Cerebellar cortex (tissue), 1 donor: ENCODE measurements at places on chromosomes 16 and 17.
A peak's percentile ranks its signal among the peaks of the same experiment; 100 is the strongest.

DNA sequence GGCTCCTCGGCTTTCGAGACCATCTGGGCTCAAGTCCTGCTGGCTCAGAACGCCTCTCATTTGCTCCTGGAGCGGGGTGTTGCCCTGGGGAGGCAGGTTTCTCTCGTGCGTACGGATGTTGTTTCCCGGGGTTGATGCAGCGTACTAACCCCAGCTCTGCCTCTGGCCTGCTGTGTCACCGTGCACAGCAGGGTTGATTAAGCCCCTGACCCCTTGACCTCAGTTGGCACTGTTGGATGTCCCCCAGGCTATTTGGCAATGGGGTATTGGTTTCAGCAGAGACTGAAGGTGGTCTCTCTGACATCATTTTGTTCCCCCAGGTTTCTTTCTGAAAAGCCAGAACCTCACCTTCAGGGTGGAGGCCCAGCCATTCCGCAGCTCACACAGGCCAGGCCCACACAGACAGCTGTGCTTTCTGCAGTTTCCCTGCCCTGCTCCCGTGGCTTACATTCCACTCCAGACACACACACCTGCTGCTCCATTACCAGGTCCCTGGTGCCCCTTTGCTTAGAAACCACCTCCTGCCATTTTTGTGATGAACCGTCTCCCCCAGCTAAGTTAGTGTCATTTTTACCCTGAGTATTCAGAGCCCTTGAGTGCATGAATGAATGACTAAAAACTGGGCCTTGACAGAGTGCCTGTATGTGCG lies 233.5 kb downstream of the CCDC182 start:
- DNase-seq: no peak

DNA sequence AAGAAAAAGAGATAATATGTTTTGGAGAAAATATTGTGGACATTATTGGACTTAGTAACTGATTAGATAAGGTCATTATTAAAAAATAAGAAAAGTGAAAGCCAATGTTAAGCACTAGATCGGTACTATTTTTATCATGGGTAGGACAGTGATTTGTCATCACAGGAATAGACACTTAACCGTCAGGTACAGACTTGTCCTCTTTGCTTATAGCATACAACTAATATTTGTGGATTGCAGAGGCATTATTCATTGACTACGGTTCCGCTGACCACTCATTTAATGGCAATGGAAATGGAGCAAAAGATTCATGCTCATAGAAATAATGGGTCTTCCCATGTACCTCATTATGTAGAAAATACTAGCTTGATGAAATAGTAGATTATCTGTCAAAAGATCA lies 596.3 kb upstream of the CA10 start:
- no peak for DNase-seq

DNA sequence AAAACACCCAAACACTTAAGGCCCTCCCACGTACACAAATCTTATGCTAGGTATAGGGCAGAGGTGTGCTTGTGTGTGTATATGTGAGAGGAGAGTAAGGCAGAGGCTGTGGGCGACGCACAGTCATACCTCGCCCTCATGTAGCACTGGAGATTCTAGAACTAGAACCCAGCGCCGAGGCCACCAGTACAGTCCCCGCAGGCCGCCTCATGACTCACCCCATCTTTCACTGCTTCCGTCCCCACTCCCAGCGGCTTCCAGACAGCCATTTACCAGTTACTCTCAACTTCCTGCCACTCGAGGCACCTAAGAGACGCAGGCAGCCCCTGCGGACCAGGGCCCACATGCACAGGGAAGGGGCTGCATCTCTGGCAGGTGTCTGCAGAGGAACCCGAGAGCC lies 23.2 kb upstream of the CYTH1 start:
- no peak for DNase-seq

DNA sequence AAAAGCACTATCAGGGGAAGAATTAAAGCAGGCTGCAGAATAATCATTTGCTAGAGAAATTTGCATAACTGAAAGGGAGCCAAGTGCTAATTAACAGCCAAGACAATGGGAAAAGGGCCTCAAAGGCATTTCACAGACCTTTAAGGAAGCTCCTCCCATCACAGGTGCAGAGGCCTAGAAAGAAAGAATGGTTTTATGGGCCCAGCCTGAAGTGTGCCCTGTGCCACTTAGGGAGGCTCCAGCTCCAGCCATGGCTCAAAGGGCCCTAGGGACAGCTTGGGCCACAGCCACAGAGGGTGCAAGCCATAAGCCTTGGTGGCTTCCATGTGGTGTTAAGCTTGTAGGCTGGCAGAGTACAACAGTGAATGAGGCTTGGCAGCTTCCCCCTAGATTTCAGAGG lies 50.1 kb downstream of the RNF112 start:
- DNase-seq: peak; percentile 14

- DNase-seq: no peak
Measured at GRCh38 chr17:48160177-48161081, 52.9 kb downstream of the SNX11 start.

- no peak for DNase-seq
Measured at GRCh38 chr16:80969114-80969484, 37.6 kb downstream of the CMC2 start.

GRCh38 chr17:4679658-4680057 lies 24.3 kb downstream of the PELP1 start:
- DNase-seq: no peak

- DNase-seq: no peak
Measured at GRCh38 chr16:58931436-58931835, 197.3 kb upstream of the GOT2 start.

DNA sequence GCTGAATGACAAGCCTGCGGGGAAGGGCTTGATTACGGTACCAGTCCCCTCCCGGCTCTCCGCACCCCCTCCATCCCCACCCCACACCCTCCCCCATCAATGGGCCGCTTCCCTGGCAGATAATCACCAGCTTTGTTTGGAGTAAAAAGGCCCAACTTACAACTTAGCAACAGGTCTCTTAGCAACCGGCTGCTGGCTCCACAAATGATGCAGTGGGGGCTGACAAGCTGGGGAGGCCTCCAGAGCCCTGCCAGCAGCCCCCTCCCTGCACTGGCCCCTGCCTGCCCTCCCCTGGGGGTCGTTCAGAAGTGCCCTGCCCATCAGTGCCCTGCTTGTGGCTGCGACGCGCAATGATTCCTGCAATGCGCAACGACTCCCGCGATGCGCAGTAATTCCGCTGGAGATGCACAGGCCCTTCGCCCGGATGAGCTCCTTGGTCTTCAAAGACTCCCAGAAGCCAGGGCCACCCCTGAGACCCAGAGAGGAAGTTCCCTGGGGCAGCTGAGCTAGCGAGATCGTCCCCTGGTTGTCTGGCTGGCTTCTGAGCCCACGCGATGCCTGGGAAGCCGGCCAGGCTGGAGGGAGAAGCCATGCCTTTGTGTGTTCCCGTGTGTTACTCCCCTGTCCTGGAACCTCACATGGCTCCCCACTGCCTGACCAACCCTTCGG lies 23.3 kb downstream of the CPNE2 start:
- DNase-seq: peak; percentile 18

GRCh38 chr17:39677542-39678339 lies 9.5 kb downstream of the PNMT start:
- no peak for DNase-seq

DNA sequence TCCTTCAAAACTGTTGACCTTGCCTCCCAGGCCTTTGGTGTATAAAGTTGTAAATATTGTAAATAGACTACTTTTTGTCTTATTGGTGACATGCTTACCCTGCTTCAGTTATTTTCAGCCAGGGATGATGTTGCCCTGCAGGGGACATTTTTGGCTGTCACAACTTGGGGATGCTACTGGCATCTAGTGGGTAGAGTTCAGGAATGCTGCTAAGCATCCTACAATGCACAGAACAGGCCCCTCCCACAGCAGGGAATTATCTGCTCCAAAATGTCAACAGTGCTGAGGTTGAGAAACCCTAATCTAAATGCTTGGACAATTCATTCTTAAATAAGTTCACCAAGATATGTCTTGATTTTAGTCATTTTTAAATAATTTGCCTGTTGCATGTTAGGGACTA lies 459.8 kb downstream of the PMP22 start:
- DNase-seq: no peak

GRCh38 chr16:67814567-67814966 lies 7.9 kb downstream of the TSNAXIP1 start:
- no peak for DNase-seq
